ENCODE measurements at places on chromosomes 2 and 18.

DNA sequence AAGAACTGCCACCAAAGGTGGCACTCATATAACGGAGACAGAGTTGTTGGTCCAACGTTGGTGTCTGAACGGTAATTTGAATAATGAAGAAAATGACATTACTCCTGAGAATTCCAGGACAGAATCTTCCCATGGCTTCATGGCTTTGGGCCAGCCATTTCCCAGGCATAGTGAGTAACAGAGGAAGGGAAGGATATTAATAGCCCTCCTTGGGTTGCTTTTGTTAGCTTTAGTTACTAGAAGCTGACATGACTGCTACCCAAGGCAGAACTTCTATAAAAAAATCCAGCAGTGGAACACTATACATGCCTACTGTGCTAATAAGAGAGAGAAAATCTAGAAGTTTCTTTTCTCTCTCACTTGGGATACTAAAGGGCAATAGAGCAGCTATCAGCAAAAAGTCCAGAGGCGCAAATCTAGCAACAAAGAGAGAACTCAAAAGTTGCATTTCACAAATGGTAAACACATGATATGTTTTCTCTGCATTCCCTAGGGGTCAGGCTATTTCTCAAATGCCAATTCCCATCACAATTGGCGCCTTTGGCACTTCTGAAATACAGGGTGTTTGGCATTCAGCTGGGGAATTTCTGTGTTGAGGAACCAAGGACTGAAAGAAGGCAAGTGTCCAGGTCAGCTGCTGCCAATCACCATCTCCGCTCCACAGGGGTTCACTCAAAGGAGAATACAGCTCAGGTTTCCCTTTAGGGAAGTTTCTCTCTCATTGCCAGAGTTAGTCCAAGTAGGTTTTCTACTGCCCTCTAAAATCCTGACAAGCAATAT lies 160.8 kb upstream of the KYNU start:
- no peak for DNase-seq

GRCh38 chr2:148971547-148971946 lies 67.0 kb upstream of the LYPD6B start:
- no peak for DNase-seq

DNA sequence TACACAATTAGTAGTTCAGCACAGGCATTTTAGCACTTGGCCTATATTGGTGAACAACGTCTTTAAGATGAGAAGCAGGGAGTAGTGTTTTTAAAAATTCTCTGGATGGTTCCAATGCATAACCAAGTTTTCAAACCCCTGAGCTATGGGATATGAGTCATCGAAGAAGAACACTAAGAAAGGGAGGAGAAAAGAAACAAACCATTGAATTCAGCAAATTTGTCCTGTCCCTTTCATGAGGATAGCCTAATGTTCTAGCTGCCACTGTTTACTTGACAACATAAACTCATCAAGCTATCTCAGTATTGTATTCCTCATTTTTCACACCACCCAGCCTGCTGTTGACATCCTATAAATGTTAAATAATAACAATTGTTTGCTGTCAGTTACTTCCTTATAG lies 158.0 kb downstream of the BARD1 start:
- DNase-seq = no peak

GRCh38 chr2:112959109-112959812 lies 18.5 kb upstream of the IL36G start:
- DNase-seq = peak; percentile 46

DNA sequence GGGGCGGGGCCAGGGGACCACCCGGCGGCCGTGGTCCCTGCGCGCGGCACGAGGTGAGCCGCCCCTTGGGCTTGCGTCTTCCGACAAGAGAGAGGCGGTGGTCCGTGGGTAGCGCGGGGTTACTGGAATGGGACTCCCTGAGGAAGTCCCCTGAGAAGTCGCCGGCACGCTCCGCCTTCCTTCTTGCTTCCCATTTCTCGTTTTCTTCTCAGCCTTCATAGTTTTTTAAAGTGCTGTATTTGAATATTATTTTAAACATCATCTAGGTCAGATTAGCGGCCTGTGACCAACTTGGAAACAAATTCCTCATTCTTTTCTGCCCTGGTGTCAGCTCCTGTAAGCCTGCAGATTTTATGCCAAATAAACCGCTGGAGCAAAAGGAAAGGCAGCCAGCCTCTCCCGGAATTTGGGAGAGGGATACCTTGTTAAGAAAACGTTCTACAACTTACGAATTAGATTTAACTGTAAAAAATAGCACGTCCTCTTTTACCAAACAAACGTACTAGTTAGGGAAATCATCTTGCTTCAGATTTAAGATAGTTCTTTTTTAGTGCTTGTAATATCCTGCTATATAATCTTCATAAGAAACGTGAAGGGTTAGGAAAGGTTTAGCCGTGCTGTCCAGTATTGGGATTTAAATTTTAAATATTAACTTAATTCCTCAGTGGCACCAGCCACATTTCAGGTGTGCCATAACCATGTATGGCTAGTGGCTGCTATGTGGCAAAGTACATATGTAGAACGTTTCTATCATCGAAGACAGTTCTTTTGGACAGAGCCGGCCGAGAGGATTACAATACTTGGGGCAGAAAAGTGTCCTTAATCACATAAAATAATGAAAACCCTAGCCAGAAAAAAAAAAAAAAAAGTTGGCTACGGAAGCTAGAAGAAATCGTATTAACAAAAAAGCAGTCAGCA lies 628 bp upstream of the PTPN2 start:
- no peak for DNase-seq

GRCh38 chr2:31168291-31168690 lies 30.1 kb upstream of the GALNT14 start:
- no peak for DNase-seq

DNA sequence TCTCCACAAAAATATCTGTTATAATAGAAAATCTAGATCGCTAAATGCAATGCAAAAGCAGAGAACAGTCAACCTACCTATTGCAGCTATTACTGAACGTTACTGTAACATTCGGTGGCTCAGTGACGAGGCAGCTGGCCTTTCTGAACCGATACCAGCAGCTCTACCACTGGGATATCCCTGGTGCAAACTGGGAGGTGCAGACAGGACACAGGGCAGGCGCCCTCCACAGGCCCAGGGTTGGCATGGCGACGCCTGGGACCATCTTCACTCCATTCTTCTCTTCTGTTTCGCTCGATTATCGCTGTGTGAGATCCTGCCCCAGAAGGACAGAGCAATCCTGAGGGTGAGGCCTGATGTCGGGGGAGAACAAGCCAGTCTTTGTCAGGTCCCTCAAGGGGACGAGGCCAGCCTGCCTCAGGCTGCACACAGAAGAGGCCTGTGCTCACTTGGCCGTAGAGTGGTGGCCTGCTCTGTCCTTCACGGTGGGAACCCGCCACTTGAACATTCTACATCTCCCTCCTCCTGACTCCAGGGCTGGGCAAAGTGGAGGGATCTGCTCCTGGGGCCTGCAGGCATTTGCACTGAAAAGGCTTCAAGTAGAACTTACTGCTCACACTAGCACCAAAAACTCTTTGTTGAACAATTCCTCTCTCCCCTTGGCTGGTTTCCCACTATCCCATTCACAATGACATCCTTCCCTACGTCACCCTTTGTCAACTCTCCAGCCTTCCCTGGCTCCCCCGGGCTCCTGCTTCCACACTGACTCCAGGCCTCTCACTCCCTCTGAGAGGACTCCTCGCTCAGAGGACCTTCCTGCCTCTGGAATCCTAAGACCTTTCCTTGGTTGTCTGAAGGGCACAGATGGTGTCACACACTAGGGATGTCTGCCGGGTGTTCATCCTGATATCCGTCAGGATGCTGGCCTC lies 49.7 kb downstream of the CYRIA start:
- no peak for DNase-seq

DNA sequence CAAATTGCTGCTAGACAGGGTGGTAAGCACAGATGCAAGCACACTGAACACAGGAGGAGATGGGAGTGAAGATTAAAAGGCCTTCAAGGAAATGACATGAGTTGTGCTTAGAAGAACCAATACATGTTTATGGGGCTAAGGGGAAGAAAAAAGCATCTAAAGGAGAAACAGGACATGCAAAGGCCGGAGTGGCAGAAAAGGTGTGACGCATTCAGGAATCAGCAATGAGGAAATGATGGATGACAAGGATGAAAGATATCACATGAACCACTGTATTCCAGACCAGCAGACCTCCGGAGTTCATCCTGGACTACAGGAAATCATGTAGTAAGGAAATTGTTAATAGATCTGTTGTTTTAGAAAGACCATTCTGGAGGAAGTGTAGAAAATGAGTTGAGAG lies 42.8 kb downstream of the PPP4R1 start:
- DNase-seq = no peak

DNA sequence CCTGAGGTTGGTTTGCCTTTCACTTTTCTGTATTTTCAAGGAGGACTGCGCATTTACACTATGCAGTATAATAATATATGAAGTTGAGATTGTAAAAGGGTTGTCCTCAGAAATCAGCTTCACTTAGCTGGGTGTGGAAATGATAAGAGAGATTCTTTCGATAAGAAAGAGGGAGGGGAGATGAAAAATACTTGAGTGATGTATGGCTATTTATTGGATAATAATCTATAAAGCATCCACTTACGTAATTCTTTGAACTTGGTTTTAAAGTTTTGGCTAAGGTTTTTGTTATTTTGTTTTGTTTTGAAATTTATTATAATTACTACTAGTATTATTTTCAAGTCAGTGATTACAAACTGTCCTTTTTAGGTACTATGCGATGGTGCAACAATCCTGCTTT lies 40.6 kb downstream of the EFEMP1 start:
- no peak for DNase-seq
